ENCODE measurements at places on chromosomes 5 and 9.

- ATAC-seq = no peak
Measured at GRCh38 chr5:91194824-91195381, 188.2 kb downstream of the ARRDC3 start.

GRCh38 chr5:15496886-15497285 lies 3.1 kb upstream of the FBXL7 start:
- no peak for ATAC-seq

DNA sequence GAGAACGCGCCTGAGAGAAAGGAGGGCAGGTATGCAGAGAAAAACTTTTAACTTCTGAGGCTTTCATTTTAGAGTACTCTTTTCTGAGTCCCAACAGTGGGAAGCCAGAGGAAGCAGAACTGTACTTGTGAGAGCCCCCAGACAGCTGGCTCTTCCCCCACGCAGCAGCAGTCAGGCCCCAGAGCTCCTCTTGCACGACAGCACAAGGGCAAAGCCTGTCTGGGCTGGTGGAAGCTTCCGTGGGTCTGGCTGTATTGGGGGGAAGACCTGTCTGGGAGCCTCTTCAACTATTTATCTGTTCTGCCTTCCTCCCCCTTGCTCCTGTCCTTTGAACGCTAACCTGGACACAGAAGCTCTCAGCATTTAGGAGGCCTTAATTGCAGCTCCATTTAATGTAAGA lies 68.2 kb downstream of the THBS4 start:
- ATAC-seq = no peak

DNA sequence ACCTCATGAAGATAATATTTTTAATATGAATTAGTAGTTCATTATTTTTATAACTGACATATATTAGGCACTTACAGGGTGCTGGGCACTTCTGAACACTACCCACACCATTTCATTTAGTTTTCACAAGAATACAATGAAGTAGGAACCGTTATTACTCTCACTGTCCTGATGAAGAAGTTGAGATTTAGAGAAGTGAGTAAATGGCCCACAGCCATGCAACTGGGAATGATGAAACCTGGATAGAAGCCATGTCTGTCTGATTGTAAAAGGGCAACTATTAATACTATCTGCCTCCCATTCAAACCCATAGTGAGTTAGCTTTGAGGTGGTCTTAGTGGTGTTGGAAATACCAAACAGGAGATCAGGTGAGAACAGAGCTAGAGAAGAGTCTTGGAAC lies 29.6 kb upstream of the OTULINL start:
- ATAC-seq = no peak

- ATAC-seq = no peak
Measured at GRCh38 chr5:60719329-60719728, 19.4 kb upstream of the DEPDC1B start.

DNA sequence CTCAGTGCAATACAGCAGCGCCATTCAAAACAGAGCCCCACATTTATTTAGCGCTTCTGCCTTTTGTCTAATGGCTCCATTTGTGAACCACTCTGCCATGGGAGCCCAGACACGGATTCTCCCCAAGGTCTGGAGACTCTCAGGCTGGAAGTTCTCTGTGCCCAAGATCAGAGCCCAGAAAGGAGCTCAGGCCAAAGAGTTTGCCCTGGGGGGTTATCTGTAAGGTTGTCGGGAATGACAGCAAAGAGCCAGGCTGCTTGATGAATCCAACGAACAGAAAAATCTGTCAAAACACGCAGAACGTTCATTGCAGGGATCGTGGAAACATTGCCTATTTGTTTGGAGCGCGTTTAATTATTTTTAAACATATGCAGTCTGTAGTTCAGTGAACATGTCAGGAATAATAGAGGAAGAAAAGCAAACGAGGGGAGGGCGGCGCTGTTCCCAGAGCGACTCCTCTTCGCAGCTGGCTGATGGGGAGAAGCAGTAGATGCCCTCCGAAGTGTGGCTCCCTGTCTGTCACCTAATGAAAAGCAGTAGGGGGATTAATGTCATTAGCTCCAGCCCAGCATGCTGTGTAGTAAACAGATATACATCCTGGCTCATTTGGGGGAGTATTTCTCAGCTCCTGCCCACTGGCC lies 464.9 kb upstream of the MPDZ start:
- no peak for ATAC-seq

DNA sequence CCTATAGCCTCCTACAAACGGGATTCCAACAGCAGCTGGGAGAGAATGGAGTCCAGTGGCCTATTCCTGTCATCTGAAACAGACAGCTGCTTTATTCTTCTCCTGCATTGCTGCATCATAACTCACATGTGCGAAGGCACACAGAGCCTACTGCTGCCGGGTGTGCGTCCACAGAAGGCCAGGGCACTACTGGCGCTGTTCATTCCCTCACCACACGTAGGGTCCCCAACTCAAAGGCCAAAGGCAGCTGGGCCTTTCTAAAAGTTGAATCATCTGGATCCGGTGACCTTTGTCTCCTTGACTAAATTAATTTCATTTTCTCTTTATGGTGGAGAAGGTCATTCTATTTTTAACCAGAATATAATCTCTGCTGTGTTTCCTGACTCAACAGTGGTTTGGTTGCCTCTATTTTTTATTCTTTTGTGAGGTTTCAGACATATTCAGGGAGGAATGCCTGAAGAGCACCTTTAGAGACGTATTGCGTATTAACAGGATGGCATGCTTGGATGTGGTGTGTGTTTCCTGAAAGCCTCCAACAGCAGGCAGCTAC lies 10.8 kb upstream of the SPATA24 start:
- ATAC-seq = no peak

DNA sequence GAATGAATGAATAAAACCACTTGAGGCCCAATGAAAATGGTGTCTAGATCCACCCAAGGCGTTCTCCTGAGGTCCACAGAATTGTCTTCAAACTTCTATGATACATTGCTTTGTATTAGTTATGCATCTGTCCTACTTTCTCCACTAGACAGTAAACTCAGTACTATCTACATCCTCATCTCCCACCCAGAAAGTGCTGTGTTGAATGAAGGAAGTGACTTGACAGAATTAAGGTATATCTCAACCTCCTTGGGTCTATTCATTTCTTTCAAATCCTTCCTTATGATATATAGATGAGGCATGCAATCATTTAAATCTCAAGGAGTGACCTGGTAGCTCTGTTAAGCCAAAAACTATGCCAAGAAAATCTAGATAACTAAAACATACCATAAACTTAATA lies 15.7 kb upstream of the PDCL start:
- no peak for ATAC-seq

DNA sequence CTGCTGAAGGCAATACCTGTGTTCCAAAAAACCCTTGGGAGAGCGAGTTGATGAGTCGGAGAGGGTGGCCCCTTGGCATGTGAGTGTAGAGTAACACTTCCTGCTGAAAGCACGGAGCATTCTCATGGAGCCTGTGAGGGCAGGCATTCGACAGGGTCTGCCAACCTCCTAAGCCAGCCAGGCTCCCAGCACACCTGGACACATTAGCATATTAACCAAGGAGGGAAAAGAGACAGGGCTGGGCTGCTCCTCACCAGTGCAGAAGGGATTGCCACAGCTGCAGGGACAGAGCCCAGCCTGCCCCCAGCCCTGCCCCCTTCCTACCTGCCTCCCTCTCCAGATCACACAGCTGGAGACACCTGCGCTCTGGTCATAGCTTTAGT lies 46.4 kb upstream of the SEMA4D start:
- ATAC-seq = no peak

GRCh38 chr9:115717711-115718173 lies 435.8 kb upstream of the PAPPA start:
- ATAC-seq = no peak

- peak; percentile 36 for ATAC-seq
Measured at GRCh38 chr5:115816226-115817081, at the start of gene CDO1. Gene CDO1 (minus strand): TSS chr5:115816659. CDS start chr5:115816397, 262 bp downstream.

- no peak for ATAC-seq
Measured at GRCh38 chr9:126407114-126407870, 80.7 kb downstream of the MVB12B start.

DNA sequence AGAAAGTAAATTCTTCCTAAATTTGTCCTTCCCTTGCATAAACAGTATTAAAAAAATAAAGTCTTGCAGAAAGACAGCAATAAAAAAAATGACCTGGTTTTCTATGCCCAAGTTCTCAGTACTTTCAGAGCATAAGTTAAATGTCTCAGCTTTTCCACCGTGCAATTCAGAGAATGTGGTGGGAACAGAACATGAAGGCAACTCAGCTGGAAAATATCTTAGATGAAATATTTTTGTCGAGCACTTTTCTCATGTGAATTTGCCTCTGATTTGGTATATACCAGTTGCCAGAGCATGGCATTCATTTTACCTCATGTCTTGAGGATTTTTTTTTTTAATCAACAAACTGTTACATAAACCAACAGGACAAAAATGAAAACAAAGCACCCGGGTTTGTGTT lies 176.1 kb downstream of the CETN3 start:
- ATAC-seq = no peak

DNA sequence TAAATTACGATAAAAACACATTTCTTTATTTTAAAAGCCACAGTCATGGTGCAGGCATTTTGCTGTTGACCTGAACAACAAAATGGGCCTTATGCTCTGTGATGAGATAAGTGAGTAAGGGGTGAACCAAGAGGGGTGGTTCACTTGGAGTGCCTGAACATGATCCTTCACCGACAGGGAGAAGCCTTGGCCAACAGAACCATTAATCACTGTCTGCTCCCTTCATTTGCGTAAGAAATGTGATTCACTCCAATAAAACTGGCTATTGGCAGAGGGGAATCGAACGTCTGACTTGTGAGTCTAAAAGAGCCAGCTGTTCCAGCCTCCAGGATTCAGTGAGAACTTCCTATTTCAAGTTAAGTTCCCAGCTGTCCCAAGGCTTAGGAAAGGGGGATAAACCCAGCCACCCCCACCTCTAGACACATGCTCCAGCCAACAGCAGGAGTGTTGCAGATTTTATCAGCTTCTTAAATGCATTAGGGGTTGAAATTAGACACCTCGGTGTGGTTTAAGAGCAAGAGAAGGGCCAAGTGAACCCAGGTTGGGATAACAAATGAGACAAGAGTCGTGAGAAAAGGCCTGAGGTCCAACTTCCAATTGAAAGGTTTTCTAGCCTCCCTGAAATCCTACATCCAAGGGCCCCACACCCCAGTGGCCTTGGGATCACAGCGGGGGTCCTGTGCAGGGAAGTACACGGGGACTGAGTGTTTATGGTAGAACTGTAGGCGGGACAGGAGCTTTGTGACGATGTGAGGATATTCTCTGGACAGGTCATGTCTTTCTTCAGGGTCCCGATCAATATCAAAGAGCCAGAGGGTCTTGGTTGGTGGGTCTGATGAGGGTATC lies 131.4 kb upstream of the LHFPL2 start:
- ATAC-seq = no peak

DNA sequence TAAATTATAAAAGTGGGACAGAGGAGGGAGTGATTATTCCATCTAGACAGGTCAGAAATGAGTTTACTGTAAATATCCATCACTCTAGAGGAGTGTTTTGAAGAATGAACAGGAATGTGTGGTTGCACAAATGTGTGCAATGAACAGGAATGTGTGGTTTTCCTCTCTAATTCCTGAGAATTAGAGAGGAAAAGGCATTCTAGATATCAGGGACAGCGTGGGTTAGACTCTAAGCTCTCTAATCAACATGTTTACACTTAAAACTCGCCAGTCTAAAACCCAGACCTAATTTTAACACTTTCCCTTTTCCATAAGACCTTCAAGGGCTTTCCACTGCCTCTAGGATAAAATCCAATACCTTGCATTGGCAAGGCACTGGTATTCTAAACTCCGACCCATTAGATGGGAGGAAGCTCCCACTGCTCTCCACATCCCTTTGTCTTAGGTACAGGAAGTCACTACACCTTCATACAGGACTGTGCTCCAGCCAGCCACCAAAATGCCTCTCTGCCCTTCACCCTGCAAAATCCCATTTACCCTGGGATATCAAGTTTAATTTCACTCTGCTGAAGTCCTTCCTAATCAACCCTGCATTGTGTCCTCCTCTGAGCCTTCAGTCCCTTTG lies 67.9 kb downstream of the NFIB start:
- ATAC-seq = no peak

DNA sequence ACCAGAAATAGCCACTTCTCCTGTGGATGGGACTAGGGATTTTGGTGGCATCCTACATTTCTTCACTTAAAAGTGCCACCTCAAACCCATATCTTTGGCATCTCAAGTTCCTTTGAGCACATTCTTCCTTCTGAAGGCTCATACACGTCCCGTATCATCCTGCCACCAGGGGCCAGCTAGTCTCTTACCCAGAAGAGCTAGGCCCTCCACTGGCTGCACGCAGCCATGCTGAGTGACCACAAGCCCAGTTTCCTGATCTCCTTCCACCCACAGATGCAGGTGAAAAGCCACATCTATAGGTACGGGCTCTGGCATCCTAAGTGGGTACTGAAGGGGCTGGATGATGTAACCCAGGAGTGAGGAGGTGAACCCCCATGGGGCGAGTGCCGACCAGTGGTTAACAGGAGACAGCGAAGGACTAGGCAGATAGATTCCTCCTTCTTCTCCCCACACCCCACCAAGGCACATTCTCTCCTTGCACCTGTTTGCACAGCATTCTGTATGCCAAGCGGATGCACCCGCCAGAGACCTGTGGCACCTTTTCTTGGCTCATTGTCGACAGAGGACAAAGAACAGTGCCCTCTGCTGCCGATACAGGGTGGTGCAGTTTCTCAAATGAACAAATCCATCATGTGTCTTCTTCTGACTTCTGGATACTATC lies 14.4 kb upstream of the SCGB3A1 start:
- ATAC-seq = no peak

GRCh38 chr5:172678902-172679301 lies 37.8 kb downstream of the NEURL1B start:
- ATAC-seq = no peak

DNA sequence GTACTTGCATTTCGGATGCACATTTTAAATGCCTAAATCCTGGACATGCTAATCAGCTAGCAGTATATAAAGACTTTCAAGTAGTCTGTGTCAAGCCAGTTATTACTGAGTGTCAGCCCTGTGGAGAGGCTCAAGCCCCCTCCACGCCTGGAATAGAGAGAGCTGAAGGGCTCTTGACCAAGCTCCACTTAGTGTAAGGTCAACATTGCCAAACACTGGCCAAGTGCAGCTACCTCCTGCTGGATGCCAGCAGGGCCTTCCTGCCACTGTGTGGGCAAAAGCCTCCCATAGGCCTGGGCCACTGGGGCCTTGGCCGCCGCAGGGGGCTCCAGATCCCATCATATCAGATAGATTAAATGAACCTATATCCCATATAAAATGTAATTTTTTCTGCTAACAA lies 239.4 kb upstream of the PANK3 start:
- ATAC-seq = peak; percentile 7

GRCh38 chr9:122138560-122139268 lies 20.9 kb downstream of the NDUFA8 start:
- no peak for ATAC-seq

DNA sequence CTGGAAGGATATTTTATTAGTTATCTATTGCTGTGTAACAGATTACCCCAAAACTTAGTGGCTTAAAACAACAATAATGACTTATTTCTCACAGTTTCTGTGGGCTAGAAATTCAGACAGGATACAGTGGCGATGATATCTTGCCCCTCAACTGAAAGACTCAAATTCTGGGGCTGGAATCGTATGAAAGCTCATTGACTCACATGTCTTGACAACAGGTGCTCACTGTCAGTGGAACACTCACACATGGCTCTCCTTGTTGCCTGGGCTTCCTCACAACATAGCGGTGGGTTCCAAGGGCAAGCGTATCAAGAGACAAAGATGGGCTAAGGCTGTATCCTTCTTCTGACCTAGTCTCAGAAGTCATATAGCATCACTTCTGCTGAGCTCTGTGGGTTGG lies 3.7 kb upstream of the GNPDA1 start:
- ATAC-seq = peak; percentile 2

All from stimulated activated memory B cell treated with anti-CD40 and anti-IgM and Interleukin-4, amounts not matched to agents 10 μg/mL and 1 μg/mL and 100 μg/mL, for 72 hours (primary cell).